ENCODE measurements at places on chromosomes 2 and 18.
A peak's percentile ranks its signal among the peaks of the same experiment; 100 is the strongest.

- no peak for DNase-seq
Observed at GRCh38 chr18:48657447-48658120, 118.8 kb downstream of the CTIF start.

DNA sequence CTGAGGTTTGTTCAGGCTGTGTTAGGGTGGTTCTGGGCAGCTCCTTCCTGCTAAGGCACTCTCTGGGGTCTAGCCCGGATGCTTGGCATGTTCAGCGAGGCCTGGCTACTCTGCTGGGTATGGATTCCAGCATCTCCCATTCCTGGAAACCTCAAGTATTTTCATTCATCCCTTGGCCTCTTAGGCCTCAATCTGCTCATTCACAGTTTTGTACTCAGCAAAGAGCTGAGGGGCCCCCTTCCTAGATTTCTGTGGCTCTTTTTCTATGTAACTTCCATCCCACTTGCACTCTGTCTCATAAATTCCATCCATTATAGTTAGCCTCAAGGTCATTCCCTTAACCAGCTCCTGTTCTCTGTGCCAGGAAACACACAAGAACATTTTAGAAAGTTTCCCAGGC lies 798.8 kb upstream of the HS6ST1 start:
- no peak for DNase-seq

- DNase-seq, result no peak
Observed at GRCh38 chr18:44388329-44388728, 292.4 kb upstream of the SETBP1 start.

DNA sequence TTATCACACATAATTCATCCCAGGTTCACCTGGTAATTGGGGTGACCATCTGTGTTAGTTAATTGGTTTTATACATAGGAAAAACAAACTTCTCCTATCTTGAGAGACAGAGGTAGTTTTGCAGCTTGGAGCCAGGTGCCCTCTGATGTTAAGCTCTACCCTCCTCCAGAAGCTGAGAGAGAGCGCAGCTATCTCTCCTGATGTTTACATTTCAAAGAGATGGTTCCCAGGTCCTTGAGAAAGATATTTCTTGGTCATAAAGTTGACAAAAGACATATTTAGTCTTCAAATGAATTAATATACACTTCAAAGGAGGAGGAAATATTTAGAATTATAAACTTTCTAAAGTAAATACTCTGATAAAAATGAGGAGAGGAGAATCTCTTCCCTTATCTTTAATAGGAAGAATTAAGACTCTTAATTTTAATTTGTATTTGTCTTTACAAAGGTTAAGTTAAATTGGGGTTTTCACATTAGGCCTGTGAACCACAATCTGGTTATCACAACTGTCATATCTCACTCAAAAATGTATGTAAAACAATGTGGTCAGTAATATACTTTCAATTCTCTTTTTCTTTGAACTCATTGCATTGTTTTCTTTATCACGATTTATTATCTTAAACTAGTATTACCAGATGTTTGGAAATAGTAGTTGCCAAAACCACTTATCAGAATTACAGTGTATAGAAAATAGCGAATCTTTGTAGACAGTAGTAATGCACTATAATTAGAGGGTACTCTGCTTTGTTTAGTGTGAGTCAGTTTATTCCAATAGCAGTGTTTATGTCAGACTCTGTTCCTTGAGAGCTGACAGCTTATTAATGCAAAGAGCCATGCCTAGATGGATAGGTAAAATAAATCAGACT lies 26.8 kb downstream of the SERPINB4 start:
- peak; percentile 92 for DNase-seq

GRCh38 chr2:186059096-186059495 lies 320.5 kb downstream of the FSIP2 start:
- DNase-seq, result peak; percentile 31

- DNase-seq, result no peak
Observed at GRCh38 chr2:238879621-238880377, 31.9 kb downstream of the TWIST2 start.

- DNase-seq, result no peak
Observed at GRCh38 chr2:25029183-25029554, 12.7 kb upstream of the EFR3B start.

DNA sequence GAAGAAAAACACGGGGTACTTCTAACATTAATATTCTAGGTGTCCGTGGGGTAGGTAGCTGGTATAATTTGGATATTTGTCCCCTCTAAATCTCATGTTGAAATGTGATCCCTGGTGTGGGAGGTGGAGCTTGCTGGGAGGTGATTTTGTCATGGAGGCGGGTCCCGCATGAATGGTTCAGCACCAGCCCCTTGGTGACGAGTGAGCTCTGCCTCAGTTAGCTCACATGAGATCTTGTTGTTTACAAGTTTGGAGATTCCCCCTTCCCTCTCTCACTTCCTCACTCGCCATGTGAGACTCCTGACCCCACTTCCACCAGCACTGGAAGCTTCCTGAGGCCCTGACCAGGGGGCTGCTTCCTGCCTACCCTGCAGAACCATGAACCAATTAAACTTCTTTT lies 35.4 kb upstream of the DNER start:
- DNase-seq, result no peak

DNA sequence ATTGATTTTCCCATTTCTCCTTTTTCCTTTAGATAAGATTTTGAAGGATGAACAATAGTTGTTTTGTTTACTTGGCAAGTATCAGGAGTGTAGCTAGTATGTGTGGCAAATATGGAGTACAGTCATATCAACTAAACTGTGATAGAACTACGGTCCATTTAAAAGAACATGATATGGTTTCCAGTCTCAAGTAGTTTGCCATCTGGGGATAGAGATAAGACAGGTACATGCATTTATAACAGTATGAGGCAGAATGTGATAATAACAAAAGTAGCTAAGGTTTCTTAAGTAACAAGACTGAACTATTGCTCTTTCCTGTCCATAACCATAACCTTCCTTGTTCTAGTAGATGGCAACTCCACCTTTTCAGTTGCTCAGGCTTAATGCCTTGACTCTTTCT lies 75.6 kb upstream of the TACR1 start:
- no peak for DNase-seq

DNA sequence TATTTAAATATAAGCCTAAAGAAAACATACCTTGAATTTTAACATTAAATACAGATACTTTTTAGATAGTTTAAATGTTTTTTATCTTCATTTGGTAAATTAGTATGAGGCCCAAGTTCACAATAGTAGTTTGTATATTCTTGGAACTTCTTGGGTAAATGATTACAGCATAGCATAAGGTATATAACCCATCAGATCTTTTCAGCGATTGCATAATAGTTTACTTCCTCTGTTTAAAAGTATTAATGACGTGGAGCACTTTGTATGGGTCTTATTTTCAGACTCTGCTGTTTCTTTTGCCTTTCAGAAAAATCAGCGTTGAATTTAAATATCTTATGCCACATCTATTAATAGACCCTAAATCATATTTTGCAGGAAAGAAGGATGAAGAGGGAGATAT lies 60.2 kb downstream of the CHRNA1 start:
- no peak for DNase-seq

- no peak for DNase-seq
Observed at GRCh38 chr2:110813896-110814295, 81.5 kb downstream of the ACOXL start.

- no peak for DNase-seq
Observed at GRCh38 chr2:221818616-221819320, 246.7 kb upstream of the EPHA4 start.

- no peak for DNase-seq
Observed at GRCh38 chr2:207143215-207144172, 22.3 kb downstream of the KLF7 start.

GRCh38 chr2:137872577-137872976 lies 91.7 kb upstream of the HNMT start:
- DNase-seq, result no peak

DNA sequence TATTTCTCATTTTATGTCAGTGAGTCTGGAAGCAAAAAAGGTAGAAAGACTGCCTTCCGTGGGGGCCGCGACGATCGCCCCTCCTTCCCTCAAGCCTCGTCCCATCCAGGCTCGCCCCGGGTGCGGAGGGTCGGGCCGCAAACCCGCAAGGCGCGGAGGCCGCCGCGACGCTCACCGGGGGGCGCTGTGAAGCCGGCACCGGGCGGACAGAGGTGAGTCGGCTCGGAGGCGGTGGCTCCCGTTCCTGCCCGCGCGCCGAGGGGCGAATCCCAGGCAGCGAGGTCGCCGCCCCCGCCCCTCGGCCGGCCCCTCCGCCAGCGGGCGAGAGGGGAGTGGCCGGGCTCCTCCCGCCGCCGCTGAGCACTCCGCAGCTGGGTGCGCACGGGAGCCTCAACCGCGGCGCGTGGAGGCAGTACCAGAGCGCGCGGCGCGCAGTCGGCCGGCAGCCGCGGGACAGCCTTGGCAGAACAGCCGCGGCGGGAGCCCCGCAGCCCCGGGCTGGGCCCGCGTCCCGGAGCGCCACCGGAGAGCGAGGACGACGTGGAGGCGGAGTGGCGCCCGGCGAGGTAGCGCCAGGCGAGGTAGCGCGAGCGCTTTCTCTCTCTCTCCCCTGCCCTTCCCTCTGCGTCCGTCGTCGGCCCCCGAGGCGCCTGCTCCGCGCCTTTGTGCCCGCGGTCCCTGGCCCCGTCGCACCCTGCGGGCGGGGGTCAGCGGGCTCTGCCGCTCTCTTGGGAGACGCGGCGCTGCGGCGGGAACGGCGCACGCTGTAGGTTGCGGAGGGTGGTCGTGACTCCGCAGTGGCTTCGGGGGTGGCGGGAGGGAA lies at the start of gene MYO1B:
TSS of gene MYO1B (plus strand) at position 359 of the 823 bp plus-strand sequence. CDS start 31,492 bp downstream, outside the sequence.
- DNase-seq, result peak; percentile 18

- DNase-seq, result no peak
Observed at GRCh38 chr18:9861933-9862332, 23.8 kb upstream of the TXNDC2 start.

DNA sequence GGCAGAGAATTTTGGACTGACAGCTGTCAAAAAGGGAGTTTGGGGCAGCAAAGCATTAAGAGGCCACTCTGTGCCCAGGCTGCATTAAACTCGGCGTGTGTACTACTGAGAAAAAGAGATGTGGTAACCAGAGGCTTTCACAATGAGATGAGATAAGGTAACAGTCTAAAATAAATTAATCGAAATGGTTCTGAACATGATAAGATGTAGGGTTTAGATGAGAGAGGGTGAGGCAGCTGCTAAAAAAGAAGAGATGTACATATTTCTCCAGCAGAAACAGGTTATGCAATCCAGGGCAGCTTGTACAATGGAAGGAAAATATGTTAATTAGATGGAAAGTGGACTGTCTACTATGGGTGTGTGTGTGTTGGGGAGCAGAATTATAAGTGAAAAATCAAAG lies 39.2 kb upstream of the ACTR3 start:
- DNase-seq, result no peak

- no peak for DNase-seq
Observed at GRCh38 chr2:158391876-158392275, 64.7 kb downstream of the CCDC148 start.

GRCh38 chr2:133420788-133421187 lies 147.5 kb downstream of the NCKAP5 start:
- no peak for DNase-seq

GRCh38 chr2:185813707-185814106 lies 75.1 kb downstream of the FSIP2 start:
- no peak for DNase-seq

- DNase-seq, result no peak
Observed at GRCh38 chr2:8090748-8091700, 590.8 kb upstream of the ID2 start.

- DNase-seq, result no peak
Observed at GRCh38 chr18:46372670-46373069, 268.5 kb downstream of the HAUS1 start.

DNA sequence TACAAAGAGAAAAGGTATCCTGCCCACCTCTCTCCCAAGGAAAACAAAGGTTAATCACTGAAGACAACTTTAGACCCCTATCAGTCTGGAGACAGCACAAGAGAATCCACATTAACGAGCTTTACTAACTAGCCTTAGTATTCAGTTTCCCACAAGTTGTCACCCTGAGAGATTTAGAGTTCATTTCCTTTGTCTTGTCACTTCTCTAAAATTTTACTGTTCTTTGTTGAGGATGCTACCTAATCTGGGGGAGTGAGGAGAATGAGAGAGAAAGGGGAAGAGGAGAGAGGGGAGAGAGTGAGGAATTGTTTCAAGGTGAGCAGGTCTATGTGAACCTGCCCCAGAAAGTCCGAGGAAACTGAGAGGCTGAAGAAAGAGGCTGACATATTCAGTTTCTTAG lies 28.4 kb downstream of the C2orf76 start:
- DNase-seq, result no peak

DNA sequence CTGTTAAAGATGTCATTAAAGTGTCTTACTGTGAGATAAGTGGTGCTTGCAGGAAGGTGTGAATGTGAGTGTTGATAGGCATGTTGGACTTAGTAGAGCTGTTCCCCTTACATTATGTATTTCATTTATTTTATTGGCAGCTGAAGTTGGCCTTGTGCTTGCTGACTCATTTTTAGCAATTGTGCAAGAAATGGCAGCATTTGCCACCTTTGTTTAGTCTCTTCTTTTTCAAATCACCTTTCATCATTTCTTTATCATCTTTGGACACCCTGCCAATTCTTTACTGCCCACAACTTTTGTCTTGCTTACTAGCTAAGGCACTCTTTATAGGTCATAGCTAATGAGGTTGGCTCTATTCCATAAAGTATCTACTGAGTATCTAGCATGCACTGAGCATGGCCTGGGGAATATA lies 130.3 kb upstream of the LYPD6 start:
- DNase-seq, result no peak

DNA sequence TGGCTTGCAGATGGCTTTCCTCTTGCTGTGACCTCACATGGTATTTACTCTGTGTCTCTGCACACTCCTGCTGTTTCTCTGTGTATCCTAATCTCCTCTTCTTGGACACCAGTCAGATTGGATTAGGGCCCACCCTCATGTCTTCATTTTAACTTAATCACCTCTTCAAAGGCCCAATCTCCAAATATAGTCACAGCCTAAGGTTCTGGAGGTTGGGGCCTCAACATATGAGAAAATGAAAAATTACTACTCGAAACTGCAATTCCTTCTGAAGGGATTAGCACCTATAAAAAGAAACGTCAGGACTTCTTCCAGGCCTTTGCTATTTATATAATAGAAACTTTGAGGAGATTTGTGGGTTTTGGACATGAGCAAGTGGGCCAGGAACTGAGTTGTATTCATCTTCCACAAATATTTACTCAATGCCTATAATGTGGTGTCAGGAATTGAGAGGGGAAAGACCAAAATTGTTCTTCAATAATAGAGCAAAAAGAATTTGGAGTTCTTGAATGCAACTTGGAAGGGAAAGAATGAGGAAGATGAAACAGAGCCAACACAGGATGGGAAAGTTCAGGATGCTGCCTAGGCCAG lies 270.0 kb upstream of the FN1 start:
- DNase-seq, result no peak

GRCh38 chr2:176763851-176764404 lies 448.7 kb upstream of the HNRNPA3 start:
- no peak for DNase-seq

DNA sequence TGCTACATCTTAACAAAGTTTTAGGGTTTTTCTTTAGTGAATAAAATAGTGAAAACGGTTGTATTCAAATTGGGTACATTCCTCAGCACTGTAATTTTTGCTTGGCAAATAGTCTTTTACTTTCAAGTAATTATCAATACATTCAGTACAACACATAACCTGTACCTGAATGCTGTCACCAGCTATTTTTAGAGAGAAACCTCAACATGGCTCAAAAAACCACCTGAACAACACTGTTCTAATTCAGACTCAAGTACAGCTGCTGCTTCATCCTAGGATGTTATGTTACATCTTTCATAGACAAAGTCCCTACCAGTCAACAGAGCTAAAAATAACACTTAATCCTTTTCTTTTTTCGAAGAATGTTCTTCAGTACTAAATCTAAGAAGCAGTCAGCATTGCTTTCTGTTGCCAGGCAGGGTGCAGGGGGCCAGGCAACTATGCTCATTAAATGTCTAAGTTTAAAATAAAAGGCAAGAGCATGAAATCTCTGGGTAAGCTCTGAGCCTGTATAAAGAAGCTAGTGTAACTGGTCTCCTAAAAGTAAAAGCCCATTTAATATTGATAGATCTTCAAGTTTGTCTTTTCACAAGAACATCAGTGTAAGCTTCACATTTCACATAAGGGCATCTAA lies 20.5 kb downstream of the PDIA6 start:
- no peak for DNase-seq

Data from NCI-H2081 treated with DMSO at 0.1 percent for 48 hours (cell line).